ENCODE measurements at places on chromosomes 5 and 9. TPM values are rescaled to one million over a fixed set of nuclear protein-coding genes. Genes with fewer than 3 reads are reported as not detected.

DNA sequence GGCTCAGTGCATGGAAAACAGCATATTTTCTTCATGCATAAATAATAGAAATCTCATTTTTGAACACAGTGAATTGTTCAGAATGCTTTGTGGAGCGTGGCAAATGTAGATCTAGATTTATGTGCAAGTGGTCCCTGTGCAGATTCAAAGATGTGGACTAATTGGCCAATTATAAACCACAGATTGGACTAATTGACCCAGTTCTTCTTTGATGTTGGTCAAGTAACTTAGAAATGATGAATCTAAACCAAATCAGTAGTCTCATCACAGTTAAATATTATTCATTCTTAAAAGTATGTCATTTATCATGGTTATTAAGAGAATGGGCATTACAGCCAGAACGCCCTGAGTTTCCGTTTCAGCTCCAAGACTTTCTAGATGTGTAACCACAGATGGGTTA lies 11.7 kb upstream of the PDE4D start:
- DNase-seq = no peak

- no peak for DNase-seq
Observed at GRCh38 chr5:68251804-68252522, 36.4 kb downstream of the PIK3R1 start.

DNA sequence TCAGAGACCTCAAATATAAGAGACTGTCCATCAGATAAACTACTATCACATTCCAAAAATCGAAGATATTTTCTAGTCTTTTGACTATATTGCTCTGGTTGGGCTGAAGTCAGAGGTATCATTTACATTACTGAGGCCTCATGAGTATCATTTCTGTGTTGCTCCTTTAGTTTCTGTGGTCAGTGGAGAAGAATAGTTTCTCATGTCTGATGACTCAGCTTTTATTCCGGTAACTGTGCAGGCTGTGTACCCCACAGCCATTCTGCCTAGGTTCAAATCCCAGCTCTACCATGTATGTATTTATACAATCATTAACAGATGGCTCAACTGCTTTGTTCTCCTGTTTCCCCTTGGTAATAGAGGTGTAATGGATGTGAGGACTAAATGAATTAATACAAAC lies 179.3 kb downstream of the ALDH1A1 start:
- peak; percentile 15 for DNase-seq

Gene VLDLR
- total RNA-seq = 14.8 TPM

Gene SPINK4
- total RNA-seq = not detected

DNA sequence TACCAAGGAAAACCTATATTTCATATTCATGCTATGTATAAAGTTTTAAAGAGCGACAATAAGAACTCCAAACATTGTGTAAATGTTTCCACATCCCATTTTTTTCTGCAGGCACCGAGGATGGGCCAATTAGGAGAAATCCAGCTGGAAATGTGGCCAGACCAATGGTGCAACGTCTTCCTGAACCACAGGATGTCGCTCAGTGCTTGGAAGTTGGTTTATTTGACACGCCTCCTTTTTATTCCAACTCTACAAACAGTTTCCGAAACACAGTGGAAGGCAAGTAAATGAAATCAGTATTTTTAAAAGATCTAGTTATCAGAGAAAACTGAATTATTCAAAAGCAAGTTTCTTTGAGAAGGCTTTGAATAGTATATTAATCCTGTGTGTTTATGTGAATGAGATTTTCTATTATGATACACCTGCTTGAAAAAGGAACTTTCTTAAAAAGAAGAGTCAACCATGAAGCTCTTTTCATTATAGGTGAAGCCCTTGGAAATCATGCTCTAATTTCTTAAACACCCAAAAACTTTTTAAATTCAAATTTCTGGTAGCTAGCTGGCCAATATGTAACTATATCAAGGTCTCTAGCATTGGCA lies 9.1 kb downstream of the TYRP1 start:
- peak; percentile 73 for DNase-seq

GRCh38 chr9:98045234-98046179 lies 11.0 kb upstream of the NANS start:
- DNase-seq = no peak

DNA sequence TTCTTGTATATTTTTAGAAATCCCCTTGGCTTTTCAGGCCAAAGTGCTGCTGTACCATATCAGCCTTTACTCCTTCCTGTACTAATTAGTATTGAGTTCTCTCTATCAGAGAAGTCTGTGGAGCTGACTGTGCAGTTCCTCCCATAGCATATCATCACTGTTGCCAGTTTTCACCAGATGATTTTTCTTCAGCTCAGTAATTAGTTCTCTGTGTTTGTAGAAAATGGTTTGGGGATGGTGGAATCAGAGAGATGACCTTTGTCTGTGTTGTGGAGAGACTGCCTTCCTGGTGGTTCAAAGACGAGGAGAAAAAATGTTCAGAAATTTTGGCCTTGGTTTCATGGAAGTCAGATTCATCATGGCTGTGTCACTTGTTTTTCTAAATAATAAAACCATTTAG lies 227.5 kb upstream of the ACTBL2 start:
- no peak for DNase-seq

GRCh38 chr5:10726913-10727517 lies 34.0 kb downstream of the DAP start:
- DNase-seq = no peak

- no peak for DNase-seq
Observed at GRCh38 chr5:82393951-82394350, 115.8 kb upstream of the RPS23 start.

GRCh38 chr5:34054400-34054729 lies 11.4 kb upstream of the C1QTNF3 start:
- no peak for DNase-seq

DNA sequence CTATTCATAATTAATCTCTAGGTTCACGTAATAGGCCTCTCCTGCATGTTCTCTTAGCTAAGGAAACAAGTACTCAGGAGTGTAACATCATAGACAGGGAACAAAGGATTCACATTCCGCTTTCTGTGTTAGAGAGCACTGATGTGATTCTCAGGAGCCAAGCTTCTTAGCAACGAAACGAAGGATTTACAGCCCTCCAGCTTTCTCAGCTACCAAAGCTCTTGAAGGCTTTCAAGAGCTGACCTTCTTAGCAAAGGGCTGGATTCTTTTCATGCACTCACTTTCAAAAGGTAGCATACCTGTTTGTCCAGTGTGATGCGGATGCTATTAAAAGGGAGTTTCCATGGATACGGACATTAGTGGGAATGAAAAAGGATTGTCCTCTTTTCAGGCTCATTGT lies 107.4 kb downstream of the TUSC1 start:
- DNase-seq = no peak

- DNase-seq = no peak
Observed at GRCh38 chr5:31722111-31722510, 83.2 kb downstream of the PDZD2 start.

GRCh38 chr5:129358069-129358468 lies 102.0 kb upstream of the ADAMTS19 start:
- DNase-seq = no peak

Gene ZNF658
- 2.6 TPM for total RNA-seq

DNA sequence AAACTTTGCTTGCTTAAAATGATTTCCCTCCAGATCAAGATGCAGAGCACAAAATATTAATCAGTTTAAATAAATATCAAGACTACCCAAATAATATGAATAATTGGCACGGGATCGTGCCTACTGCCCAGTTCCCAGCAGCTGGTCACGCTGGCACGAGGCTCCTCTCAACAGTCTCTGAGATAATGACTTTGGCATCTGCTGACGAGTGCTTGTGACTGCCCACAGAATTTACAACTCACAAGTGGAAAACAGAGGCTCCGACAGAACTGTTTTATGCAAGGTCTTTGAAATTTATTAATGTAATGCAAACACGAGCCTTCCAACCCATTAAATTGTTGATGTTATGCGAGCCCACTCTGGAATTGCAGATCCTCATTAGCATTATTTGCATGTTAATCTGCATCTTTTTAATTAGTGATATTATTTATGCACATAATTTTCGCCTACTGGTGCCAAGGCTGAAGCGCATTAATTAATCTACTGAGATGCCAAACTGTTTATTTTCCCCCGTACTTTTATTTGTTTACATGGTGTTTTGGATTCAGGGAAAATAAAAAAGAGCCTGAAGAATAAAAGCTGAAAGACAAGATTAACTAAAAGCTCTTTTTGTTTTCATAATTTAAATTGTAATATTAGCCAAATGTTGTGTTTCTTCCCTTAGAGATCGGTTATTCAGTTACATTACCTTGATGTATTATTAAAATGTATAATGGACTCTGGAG lies 369.3 kb upstream of the IRX1 start:
- peak; percentile 67 for DNase-seq

Gene NPM1
- total RNA-seq = 3,269 TPM

- DNase-seq = no peak
Observed at GRCh38 chr9:92948038-92948534, 763 bp downstream of the FGD3 start.

Gene IFNA21
- total RNA-seq = not detected

Gene IL9
- total RNA-seq = not detected

GRCh38 chr9:105757496-105758251 lies 63.3 kb downstream of the TMEM38B start:
- no peak for DNase-seq

GRCh38 chr9:127233550-127233949 lies 31.0 kb upstream of the GARNL3 start:
- DNase-seq = no peak

Gene FOXD4L5
- total RNA-seq = not detected

DNA sequence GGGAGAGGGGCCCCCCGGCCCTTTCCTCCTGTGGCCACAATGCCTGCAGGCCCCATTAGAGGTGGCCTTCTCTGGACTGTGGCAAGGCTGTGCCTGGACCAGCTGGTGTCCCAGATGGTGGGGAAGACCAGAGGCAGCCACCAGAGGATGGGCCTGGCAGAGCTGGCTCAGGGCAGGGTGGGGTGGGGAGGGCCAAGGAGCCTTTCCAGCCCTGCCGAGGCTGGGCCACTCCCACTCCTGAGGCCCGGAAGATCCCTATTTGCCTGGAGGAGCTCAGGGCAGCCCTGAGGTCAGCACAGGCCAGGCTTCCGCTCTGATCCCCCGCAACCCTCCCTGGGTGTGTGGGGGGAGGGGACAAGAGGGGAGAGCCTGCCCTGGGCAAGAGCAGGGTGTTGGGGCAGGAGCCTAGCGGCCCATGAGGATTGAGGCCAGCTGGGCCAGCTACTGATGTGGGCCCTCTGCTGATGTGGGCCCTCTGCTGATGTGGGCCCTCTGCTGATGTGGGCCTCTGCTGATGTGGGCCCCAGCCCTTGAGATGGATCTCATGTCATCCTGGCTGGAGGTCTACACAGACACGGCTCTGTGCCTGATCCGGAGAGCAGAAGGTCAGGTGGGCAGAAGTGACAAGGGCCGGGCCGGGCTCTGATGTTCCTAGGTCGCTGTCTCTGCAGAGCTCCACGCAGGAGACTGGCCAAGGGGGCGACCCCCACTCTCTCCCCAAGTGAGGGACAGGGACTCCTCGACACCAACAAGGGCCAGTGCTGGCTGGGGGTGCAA lies 6.0 kb downstream of the MRPS2 start:
- no peak for DNase-seq

DNA sequence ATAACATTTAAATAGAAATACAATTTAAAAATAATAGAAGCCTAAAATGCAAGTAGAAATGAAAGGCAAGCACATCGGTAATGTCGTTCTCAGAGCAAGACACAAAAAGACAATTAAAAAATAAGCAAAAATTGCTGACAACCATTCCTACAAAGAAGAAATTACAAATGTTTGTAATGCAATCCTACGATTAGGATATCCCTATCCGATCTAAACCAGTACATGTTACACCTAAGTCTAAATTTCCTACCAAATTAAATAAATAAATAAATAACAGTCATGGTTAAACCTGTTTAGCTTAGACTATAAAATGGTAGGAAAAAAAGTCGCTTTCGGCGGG lies 90.0 kb downstream of the ANXA2R start:
- no peak for DNase-seq

GRCh38 chr5:56429110-56429561 lies 196.0 kb upstream of the ANKRD55 start:
- no peak for DNase-seq

GRCh38 chr5:135832941-135833920 lies 1.2 kb upstream of the SLC25A48 start:
- no peak for DNase-seq

Gene C5orf34
- total RNA-seq = 17.2 TPM

DNA sequence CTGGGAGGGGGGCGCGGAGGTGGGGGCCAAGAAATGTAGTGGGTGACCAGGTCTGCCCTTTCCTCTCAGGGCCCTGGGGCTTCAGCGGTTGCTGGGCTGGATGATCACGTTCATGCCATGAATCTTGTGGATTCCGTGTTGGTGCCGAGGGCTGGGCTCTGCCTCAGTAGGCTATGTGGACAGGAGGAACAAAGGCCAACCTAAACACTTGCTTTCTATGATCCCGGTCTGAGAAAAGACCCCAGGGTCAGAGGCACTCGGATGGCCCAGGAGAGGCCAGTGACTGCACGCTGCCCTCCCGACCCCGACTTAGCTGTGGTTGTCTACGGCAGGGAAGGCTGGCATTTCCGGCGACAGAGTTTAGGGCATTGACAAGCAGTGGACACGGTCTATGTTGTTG lies 26.6 kb downstream of the PHF2 start:
- DNase-seq = no peak

Gene TAF11L5
- total RNA-seq = not detected

DNA sequence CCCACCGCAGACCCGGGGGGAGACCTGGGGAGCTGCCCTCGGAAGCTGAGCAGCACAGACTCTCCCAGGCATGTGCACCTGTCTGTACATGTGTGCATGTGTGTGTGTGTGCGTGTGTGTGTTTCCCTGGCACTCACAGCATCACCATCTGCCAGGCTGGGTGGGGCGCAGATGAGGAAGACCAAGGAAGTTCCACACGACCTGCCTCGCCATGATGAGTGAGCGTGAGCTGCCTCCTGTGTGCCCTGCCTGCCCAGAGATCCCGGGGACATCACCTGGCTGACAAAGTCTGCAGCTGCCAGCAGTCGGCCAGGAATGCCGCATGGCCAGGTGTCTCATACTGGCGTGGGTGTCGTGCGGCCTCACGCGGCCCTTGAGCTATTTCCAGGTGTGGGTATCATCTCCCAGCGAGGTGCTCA lies 4.0 kb upstream of the GPSM1 start:
- no peak for DNase-seq

Gene NEUROG1
- total RNA-seq = not detected

DNA sequence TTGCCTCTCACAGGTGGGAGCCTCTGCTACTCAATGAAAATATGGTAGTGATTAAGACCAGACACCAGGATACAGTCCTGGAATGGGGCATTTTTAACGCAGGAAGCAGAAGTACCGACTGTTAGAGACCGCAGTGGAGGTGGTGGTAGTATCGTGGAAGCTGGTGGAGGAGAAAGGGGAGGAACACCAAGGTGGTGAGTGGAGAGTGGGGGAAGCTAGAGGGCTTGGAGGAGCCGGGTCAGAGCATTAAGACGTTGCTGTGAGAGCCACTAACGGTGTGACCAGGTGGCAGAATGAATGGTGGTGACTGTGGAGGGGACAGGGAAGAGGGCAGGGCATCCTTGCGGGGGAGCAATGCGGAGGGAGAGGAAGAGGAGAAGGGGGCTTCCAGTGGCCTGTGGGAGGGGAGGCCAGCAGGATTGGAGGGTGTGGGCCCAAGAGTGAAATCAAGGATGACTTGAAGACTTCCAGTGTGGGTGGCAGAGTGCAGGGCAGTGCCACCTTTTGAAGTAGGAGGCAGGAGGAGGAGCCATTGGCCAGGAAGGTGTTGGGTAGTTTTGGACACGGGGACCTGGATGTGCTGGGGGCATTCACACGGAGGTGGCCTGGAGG lies 1.6 kb upstream of the UBAC1 start:
- DNase-seq = no peak

Gene IFNA2
- total RNA-seq = not detected

- DNase-seq = no peak
Observed at GRCh38 chr5:120320626-120321025, 143.5 kb upstream of the PRR16 start.

Measured in Daoy (cell line).